ENCODE measurements at places on chromosomes 7 and 10.

DNA sequence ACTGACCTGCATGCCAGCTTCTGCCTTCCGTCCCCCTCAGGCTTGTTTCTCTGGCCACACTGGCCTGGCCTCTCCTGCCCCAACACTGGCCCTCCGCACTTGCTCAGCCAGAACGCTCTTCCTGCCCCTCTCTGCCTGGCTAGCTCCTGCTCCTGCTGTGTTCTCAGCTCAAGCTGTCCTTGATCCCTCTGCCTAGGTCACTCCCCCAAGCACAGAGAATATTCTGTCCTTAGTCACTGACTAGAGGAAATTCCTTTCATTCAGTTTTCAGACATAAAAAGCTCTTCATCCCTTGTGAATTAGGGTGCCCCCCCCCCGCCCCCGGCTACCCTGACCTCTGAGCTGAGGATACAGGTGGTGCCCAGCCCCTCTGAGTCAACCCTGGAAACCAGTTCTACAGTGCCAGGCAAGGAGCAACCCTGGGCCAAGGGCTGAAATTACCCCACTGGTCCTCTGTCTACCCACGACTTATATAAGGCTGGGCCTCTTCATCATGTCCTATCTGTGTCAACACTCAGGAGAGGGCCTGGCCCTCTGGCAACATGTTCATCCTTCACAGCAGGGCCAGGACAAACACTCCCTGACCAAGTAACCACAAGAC lies 6.6 kb upstream of the SGPL1 start:
- DNase-seq, result no peak

GRCh38 chr10:76119515-76119914 lies 688.1 kb downstream of the LRMDA start:
- no peak for DNase-seq

DNA sequence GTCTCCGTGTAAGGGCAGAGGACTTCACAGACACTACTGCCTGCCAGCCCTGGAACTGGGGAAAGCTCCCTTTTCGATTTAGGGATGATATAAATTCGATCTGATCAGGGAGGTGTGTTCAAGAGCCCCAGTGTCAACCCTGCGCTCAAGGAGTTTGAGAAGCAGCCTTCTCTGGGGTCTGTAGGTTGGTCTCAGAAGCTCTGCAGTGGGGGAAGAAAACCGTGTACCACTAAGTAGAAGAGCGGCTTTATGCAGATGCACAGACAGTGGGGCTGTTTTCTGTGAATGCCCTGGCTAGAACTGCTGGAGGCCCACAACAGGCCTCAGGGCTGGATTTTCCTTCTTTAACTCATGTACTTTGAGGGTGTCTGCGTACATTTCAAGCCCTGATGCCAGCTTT lies 6.3 kb upstream of the TBX20 start:
- no peak for DNase-seq

DNA sequence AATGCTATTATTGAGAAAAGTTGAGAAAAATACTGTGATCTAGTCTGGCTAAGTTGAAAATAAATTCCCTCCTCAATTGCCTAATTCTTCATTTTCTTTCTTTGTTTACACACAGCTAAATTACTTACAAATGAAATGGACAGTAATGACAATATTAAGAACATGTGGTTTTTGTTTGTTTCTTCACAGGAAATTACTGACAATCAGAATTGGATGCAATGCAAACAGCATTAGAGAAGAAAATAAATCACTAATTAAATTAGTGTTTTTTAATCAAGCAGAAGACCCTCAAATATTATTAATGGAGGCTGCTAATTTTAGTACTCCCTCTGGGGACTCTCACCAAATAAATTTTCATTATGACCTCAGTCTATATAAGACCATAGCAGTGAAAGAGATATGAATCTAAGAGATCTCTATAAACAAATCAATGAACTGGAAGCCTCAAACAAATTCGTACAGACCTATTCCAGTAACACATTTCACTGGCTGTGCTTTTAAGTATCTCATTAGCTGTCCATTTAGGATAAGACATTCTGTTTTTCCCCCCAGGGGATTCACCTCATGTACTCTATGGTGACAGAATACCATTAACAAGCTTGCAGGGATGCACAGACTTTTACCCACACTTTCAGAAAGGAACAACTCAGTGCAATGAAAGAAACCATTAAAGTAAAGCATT lies 202.0 kb upstream of the DGKB start:
- no peak for DNase-seq

DNA sequence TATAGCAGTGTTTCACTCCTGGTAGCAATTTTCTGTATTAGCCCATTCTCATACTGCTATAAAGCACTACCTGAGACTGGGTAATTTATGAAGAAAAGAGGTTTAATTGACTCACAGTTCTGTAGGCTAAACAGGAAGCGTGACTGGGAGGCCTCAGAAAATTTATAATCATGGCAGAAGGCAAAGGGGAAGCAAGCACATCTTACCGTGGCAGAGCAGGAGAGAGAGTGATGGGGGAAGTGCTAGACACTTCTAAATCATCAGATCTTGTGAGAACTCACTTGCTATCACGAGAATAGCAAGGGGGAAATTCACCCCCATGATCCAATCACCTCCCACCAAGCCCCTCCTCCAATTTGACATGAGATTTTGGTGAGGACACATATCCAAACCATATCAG lies 131.6 kb upstream of the EFCAB10 start:
- no peak for DNase-seq

GRCh38 chr10:29980084-29980483 lies 79.3 kb downstream of the JCAD start:
- DNase-seq, result no peak

DNA sequence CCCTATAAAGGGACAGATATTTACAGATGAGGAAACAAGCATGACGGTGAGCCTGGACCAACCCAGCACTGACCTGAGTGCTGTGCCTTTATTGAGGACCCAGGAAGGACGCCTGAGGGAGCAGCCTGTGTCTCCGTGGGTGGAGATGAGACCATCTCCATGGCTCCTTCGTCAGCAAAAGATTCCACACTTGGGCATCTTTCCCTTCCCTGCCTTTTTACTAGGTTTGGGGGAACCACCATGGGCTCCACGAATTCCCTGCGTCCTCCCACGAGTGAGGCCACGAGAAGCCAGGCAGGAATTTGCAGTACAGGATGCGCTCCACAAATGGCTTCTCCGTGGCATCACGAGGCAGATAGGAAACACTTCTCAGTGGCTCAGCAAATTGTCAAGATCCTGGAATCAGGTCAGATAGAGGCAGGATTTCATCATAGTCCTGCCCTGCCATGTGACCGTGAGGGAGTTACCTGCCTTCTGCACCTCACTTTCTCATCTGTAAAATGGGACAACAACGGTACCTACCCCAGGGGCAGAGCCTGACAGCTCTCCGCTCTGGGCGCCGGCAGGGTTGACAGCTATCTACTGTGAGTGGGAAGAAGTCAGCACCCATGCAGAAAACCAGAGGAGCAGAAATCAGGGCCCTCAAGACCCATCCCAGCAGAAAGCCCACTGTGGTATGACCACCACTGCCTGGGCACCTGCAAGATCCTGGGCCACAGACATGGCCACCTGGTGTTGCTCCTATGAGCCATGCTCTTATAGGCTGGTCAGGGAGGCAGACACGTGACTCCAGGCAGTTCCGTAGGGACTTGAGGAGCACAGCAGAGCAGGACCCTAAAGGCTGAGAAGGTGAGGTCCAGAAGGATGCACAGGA lies 80.1 kb downstream of the GRID1 start:
- no peak for DNase-seq

GRCh38 chr10:1048349-1048731 lies 579 bp downstream of the IDI1 start:
- DNase-seq, result no peak

Data from activated T-cell treated with anti-CD3 and anti-CD28 coated beads for 4 hours (primary cell).